ENCODE measurements at places on chromosomes 11 and 22.

DNA sequence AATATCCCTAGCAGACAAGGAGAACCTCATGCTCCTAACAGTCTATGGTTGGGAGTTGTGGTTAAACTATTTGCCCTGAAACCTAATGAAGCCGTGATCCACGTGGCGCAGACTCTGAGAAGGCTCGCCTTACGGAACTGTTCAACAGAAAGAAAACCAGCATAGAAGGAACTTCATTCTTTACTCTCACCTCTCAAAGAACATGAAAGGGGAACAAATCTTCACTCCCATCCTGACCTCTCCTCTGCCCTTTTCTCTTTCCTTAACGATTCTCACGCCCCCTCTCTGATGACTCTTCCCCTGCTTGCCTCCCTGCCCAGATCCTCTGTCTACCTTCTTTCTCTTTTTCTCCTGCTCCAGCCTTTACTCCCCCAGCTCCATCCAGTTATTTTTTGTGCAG lies 54.2 kb downstream of the IRAG1 start:
- ATAC-seq: no peak

GRCh38 chr11:16862726-16863125 lies 124.3 kb downstream of the C11orf58 start:
- ATAC-seq: no peak

DNA sequence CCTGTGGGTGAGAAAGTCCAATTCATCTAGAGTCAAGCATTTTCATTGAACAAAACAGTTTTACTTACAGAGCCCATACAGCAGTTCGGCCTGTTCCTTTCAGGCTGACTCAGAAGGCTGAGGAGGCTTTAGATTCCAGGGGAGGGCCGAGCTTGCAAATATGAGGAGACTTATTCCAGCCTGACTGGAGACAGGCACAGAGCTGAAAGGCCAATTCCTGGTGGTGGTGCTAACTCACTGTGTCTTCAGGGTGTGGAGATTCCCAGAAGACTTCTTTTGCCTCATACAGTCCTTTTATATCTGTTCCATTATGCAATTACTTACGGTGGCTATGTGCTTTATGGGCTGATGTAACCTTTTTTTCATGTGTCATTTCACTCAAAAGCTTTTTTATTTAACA lies at the start of gene OR51E2:
Gene OR51E2 (minus strand): TSS at position 269 of the 400 bp plus-strand sequence. CDS start 15,142 bp downstream, outside the sequence.
- ATAC-seq: no peak

- ATAC-seq: no peak
Observed at GRCh38 chr11:86798988-86799387, 1.4 kb upstream of the PRSS23 start.

DNA sequence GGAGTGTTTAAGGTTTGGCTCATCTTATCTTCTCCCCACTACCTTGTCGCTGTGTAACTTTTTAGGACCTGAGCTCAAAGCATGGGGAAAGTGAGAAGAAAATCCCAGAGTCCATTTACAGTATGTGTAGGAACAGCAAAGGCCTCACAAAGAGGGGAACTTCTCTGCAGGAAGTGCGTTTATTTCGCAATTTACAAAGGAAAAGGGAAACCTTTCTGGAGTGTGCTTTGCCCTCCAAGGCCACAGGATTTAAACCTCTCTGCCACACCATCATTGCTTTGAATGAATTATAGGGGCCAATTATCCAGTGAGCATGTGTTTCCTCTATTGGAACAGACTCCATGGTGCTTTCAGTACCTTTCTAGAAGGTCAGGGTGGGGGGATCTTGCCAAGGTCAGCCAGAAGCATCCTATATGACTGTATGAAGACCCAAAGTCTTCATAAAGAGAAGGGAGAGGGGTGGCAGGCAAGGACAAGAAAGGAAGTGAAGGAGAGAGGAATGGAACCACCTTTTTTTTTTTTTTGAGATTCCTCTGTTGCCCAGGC lies 68.1 kb upstream of the LMO2 start:
- no peak for ATAC-seq

DNA sequence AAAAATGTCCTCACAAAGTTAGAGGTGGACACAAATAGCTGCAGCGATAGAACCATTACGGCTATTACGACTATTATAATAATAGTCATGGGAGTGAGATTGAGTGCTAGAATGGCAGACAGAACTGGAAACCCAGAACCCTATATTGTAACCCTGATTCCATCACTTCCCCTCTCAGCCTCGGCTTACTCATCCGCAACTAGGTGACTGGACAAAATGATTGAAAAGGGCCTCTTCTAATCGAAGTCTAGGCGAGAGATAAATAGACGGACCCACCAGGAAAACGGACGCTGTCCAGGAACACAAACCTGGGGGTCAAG lies 629 bp downstream of the PSMA1 start:
- ATAC-seq: peak; percentile 29

DNA sequence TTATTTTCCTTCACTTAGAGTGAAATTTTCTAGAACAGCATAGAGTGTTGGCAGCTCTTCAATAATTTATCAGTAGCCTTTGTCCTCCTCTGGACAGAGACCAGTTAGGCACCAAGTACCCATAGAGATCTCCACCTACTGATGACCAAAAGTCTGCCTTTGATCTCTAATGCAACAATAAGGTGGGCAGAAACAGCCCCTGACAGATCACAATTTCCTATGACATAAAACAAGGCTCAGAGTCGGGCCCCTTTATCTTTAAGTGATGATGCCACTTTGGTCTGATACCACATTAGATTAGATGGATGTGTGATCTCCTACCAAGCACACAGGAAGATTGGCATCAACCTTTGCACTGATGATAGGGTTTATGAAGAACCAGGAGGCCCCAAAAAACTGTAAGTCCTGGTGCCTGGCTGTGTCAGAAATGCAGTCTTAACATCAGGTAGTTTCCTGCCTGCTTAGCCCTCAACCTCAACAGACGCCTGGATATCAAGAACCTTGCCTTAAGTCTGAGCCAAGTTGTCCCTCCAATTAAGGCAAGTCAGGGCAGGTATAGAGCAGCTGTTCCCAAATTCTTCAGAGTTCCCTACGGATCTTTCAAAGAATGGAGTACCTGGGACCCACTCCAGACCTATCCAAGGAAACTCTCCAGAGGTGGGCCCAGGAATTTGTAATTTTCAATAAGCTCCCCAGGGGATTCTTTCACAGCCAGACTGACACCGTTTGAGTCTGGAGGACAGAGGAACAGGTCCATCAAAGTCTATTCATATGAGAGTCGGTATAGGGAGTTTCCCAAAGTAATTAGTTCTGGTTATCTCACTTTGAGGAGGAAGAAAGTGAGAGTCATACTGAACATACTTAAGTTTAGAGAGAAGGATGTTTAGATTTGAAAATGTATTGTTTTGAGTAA lies 30.6 kb upstream of the TMPRSS4 start:
- ATAC-seq: peak; percentile 79

DNA sequence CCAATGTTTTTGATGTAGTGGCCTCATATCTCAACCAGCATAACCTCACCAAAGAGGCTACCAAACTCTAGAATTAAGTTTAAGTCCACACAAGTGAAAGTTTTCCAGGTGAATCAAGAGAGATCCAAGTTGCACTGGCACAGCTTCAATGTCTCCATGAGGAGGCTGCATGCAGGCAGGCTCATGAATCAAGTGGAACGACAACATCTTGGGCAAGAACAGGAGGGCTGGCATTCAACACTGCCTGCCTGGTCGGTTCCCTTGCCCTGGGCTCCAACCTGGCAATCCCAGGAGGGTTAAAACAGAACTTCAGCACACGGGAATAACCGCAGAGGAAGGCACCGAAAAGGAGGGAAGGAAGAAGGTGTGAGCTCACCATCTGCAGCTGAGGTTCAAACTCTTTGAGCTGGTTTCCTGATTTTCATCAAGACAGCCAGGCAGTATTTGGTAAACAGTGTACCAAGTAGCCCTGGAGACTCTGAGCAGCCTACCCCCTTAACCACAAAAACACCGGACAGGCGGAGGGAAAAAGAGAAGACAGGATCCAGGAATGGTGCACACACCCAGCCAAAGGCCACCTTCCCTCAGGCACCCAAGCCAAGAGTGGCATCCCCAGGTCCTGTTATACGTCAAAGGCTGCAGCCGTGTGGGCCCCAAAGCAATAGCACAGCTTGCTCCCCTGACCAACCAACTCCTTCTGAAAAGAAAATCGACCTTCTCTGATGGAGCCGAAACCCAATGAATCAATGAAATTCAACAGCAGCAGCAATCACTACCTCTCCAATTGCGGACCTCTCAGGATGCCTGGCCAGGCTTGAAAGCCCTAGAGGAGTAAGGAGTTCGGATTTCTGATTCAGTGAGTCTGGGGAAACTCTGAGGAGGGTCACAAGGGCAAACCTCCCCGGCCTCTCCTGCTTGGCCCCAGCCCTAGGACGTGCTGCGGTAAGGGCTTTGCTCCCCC lies 1.3 kb downstream of the PACSIN2 start:
- ATAC-seq: peak; percentile 2
